ENCODE measurements at places on chromosomes 4 and X.

GRCh38 chr4:81974523-81974922 is 399.3 kb downstream of the HNRNPD start:
- DNase-seq = no peak

DNA sequence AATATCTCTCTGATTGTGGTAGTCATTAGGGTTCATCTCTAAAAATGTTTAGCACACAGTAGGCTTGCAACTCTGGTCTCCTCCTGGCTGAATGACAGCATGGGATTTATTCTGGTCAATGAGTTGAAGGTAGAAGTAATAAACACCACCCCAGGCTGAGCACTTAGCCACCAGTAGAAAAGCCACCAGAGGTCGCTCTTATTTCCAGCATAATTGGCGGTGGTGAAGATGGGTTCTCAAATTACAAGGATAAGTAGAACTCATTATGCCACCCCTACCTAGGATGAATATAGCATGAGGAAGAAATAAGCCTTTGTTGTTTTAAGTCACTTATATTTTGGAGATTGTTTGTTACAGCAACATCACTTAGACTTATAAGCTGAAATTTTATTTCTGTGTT is 302.7 kb downstream of the GPM6A start:
- no peak for DNase-seq

GRCh38 chr4:182338063-182338462 is 94.9 kb downstream of the TENM3 start:
- DNase-seq = no peak

DNA sequence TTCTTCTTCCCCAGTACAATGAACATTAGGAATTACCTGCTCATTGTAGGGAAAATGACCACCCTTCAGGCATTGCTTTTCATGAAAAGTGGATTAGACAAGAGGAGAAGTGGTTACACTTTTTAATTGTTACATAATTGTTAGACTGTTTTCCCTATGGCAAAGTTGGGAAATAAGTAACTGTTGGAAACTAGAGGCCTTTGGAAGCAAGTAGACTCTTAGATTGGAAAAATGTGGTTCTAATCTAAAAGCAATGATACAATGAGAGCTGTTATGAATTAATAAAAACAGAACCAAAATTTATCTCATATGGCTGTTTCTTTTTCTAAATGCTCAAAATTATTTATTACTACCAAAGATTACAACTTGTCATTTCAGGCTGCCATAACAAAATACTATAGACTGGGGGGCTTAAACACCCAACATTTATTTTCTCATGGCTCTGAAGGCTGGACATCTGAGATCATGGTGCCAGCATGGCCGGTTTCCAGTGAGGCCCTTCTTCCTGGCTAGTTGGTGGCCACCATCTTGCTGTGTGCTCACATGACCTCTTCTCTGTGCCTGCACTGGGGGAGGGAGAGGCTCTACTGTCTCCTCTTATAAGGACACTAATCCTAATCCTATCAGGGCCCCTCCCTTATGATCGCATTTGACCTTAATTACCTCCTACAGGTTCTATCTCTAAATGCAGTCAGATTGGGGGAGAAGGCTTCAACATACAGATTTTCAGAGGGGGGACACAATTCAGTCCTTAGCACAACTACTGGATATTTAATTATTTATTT is 12.5 kb downstream of the CC2D2A start:
- no peak for DNase-seq

DNA sequence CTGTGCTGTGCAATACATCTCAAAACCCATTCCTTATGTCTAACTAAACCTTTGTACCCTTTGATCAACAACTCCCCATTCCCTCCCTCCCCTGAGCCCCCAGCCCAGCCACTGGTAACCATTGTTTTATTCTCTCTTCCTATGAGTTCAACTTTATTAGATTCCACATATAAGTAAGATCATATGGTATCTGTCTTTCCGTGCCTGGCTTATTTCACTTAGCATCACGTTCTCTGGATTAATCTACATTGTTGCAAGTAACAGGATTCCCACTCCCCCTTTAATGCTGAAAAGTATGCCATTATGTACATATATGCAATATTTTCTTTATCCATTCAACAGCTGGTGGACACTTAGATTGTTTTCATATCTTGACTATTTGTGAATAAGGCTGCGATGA is 119.4 kb downstream of the RNF150 start:
- DNase-seq = no peak

DNA sequence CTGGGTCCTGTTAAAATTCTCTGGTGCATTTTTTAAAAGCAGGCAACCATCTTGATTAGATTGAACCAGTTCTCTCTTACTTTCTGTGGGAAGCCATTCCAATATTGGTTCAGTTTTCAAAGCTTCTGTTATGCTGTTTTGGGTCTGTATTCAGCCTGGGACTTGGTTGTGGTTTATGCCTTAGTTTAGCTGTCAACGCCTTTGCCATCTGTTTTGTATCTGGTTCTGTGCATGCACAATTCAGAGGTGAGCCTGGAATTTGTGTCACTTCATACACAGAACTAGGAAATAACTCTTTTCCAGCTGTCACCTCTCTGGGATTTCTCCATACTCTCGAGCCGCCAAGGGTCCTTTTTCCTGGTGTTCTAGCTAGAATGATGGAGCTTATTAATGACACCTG is 46.2 kb downstream of the STAP1 start:
- DNase-seq = no peak

GRCh38 chr4:87192145-87192919 is 28.1 kb downstream of the KLHL8 start:
- DNase-seq = no peak

DNA sequence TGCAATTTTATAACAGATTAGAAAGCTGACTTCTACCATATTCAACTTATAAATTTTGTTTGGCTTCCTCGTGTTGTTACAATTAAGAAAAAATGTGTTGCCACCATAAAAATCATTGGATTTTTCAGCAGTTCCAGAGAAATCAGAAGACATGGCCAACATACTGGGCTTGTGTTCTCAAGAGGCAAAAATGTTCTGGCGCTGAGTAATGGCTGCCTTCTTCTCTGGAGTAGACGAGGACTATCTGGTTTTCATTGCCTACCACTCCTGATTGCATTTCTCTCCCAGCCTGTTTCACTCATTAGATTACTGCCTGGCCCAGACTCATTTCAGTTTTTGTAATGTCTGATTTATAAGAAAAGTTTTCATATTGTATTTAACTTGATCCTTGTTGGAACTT is 122.3 kb downstream of the ARHGAP10 start:
- no peak for DNase-seq

- no peak for DNase-seq
These were observed 262.5 kb upstream of the NDST3 start for GRCh38 chr4:117771647-117772337.

- DNase-seq = no peak
These were observed 28.9 kb upstream of the NDUFC1 start for GRCh38 chr4:139331185-139331584.

DNA sequence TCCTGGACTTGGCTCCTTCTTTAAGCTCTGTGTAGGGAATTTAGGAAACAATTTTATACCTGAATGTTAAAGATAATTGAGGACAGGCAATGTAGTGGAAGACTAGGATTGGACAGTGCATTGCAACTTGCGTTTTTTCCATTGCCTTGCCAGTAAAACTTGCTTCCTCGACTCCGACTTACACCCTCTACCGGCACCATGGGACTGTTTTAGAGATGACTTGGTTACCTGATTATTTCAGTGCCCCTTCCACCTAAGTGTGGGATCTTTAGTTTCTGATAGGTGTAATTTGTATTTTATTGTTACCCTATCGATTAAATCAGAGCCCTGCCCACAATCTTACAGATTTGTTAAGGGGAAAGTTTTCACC is 1.2 kb downstream of the PRPS1 start:
- no peak for DNase-seq

DNA sequence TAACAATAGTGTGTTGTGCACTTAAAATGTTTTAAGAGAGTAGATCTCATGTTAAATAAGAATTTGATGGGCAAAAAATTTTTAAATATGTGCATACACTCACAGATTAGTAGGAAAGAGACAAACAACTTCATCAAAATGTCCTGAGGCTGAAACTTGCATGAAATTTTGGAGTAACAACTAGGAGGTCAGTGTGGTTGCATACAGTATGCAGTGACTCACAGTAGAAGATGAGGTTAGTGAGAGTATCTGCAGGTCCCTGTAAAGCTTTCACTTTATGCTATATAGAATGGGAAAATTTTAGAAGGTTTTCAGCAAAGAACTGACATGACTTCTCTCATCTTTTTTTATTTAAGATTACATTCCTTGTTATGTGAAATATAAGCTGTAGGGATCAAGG is 453.1 kb upstream of the KLHL4 start:
- no peak for DNase-seq

GRCh38 chrX:149682956-149683947 is 28.6 kb upstream of the MAGEA11 start:
- no peak for DNase-seq

GRCh38 chr4:65007841-65008439 is 598.7 kb upstream of the TECRL start:
- DNase-seq = no peak

GRCh38 chrX:115410731-115411428 is 121.4 kb downstream of the LUZP4 start:
- DNase-seq = no peak

- no peak for DNase-seq
These were observed 131.3 kb downstream of the SLC7A11 start for GRCh38 chr4:138110815-138111214.

GRCh38 chr4:180106122-180106521 is 2137.1 kb upstream of the TENM3 start:
- no peak for DNase-seq

GRCh38 chr4:88722276-88722780 is 24.7 kb upstream of the NAP1L5 start:
- DNase-seq = no peak

GRCh38 chr4:133390198-133390855 is 241.2 kb downstream of the PCDH10 start:
- DNase-seq = no peak

- no peak for DNase-seq
These were observed 30.2 kb downstream of the DYNLT3 start for GRCh38 chrX:37817176-37817575.

GRCh38 chr4:138646383-138646782 is 369.2 kb upstream of the NOCT start:
- no peak for DNase-seq

- DNase-seq = no peak
These were observed 139.8 kb upstream of the VCX3A start for GRCh38 chrX:6674734-6675133.

- no peak for DNase-seq
These were observed 11.6 kb downstream of the HTT start for GRCh38 chr4:3085948-3086670.

GRCh38 chr4:52979821-52980590 is 117.9 kb downstream of the RASL11B start:
- DNase-seq = no peak

- DNase-seq = no peak
These were observed 404.5 kb downstream of the GBA3 start for GRCh38 chr4:23097251-23097650.

- no peak for DNase-seq
These were observed 666.8 kb downstream of the PCDH18 start for GRCh38 chr4:136865526-136865925.

DNA sequence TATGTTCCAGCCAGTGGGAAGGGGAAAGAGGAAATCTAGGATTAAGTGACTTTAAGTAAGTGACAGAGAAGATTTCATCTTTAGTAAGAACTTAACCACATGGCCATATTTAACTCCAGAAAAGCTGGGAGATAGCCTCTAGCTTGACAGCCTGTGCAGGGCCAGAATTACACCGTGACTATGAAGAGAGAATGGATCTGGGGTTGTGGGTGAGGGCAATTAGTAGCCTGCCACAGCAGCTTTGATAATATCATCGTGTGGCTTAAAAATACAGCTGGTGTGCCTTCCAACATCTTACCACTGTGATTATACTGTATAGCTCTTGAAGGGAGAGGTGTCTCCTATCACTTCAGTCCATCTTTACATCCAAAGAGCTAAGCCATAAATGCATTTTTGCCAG is 57.6 kb upstream of the TBC1D9 start:
- DNase-seq = no peak

- DNase-seq = no peak
These were observed 128.4 kb upstream of the SCML1 start for GRCh38 chrX:17608888-17609287.

- no peak for DNase-seq
These were observed 520.7 kb upstream of the ARX start for GRCh38 chrX:25536307-25536970.

DNA sequence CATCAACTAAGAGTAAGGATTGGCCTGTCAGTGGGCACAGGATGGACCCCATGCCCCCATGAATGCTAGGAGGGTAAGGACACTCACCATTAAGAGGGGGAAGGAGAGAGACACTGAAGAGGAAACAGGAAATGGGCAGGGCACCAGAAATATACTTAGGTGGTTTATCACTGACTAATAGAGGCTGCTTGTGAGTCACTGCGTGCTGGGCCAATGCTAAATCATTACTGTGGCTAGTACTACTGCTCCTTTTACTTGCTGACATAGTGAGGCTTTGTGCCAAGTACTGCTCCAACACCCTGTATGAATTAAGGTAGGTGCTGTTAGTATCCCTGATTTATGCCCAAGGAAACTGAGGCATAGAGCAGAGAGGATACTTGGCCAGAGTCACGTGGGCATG is 130.4 kb upstream of the FRMPD4 start:
- no peak for DNase-seq

DNA sequence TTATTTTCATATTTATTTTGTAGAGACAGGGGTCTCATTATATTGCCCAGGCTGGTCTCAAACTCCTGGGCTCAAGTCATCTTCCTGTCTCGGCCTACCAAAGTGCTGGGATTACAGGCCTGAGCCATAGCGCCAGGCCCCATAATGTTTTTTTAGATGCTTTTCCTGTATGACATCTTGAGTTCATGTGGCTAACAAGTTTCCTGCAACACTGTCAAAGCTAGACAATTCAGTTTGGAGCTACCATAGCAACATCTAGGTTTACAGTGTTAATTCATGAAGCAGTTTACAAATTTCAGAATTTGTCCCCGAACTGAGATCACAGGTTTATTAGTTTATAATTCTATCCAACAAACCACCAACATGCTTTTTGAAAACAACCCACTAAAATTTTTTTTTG is 6.4 kb upstream of the IL13RA2 start:
- no peak for DNase-seq

DNA sequence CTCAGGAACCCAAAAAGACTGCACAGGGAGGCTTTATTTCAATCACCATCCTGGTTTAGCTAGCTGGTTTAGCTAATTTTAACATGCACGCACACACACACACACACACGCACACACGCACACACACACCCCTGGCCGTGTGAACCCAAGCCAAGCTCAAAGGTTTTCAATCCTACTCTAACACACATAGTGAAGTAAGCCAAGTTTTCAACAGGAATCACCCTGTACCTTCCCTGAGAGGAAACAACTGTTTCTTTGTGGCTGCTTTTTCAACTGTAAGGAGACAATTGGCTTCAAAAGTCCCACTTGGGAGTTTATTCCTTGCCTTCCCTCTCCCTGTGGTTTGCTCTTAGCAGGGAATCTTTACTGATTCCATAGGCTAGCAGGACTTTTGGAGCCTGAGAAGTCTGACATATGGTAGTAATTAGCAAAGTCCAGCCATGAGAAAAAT is 98.9 kb upstream of the BMP3 start:
- peak; percentile 44 for DNase-seq

- DNase-seq = no peak
These were observed 126.0 kb downstream of the GLRA3 start for GRCh38 chr4:174702979-174703478.

Data from smooth muscle cell of the brain vasculature (primary cell).